Amniotic epithelial cell (primary cell): ENCODE measurements at places on chromosomes 4 and X.

GRCh38 chrX:12330841-12331240 lies 192.6 kb downstream of the FRMPD4 start:
- no peak for DNase-seq

GRCh38 chr4:123939621-123940020 lies 543.0 kb downstream of the SPRY1 start:
- DNase-seq, result peak; percentile 88

GRCh38 chr4:182089326-182089725 lies 153.9 kb upstream of the TENM3 start:
- DNase-seq, result no peak

DNA sequence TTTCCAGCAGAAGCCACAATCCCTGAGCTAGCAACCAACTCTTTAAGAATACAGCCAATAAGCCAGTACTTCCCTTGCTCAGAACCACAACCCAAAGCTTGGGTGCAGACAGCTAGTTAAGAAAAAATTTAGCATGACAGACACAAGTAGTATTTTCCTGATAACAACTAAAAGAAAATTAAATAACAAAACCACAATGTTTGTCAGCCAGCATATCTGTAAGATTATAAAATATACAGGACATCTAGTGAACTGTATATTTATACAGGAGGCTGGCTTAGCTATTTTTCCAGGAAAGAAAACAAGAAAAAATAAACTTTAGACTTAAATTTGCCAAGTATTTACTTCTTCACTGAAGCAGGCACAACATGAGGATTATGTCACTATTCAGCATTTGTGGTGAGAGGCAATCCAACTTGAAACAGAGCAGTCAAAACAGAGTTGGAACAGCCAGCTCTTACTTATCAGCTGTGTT lies 6.6 kb downstream of the PF4V1 start:
- peak; percentile 97 for DNase-seq

DNA sequence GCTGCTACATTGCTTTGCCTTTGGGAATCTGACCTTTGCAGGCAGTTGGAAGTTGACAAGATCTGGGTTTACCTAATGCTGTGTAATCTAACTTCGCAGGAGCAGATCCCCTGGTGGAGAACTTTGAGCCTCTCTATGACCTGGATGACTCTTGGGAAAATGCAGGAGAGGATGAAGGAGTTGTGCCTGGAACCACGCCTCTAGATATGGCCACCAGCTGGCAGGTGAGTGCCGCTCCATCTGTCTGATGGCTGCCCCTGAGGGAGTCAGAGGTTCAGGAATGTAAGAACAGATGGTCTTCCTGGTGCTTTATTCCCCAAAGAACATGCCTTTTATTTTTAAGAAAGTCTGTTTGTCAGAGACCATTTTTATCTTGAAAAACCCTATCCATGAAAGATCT lies 109.3 kb downstream of the NFKB1 start:
- DNase-seq, result no peak

DNA sequence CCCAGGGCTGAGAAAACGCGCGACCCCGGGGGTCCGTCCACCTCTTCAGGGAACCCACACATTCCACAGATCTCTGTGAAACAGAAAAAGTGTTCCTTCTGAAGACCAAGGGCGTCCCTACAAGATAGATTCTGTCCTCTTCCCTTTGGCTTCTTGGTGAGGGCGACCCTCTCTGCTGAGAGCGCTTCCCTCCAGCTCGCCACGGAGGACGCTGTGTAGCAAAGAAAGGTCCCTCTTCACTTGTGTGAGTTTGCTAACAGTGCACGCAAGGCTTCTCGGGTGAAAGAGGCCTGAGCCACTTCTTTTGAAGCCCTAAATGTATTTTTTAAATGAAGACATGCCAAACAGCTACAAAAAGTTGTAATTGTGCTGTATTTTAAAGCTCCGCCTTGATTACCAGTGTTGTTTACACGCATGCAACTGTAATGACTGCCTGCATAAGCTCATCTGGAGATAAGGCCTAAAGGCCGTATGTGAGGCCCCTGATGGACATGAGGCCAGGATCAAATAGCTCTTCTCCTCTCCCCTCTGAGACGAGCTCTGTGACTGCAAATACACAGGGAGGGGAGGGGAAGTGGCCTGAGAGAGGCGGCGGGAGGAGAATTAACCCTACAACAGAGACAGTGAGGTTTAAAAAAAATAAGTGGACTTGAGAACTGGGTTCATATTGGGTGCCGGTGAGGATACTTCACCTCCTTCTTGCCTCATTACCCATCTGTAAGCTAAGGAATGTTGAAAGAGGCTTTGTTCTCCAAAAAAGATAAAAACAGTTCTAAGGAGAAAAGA lies 95.5 kb downstream of the SOWAHB start:
- DNase-seq, result peak; percentile 47

- no peak for DNase-seq
These were observed 444.4 kb upstream of the IGFBP7 start for GRCh38 chr4:57554556-57555092.

DNA sequence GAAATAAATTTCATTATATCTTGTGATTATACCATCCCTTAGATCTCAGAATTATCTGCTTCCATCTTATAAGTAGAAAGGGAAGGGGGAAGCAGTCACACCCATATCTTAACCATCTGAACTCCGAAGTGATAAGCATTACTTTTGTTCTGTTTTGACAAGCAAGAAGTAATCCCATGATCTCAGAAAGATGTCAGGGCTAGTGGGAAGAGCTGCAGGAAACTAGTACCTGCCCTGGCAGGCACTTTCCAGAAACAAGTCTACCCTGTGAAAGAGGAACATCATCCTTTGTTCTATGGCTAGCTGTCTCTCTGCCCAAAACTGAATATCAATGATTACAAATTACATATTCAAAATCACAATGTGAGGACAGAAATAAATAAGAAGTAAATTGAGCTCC lies 244.4 kb downstream of the SPOCK3 start:
- DNase-seq, result no peak

DNA sequence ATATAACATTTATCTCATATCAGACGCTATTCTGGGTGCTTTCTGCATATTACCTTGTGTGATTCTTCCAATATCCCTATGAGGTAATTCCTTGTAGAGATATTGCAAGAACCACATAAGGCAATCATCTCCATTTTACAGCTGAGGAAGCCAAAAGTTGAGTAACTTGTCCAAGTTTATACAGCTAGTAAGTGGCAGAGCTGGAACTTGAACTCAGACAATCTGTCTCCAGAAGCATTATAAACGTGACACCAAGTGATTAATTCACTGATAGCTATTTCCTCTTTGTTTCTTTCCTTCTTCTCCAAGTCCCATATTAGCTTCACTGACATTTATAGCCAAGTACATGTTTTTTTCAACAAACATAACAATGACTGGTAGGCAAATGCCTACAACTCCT lies 7.3 kb downstream of the EMCN start:
- peak; percentile 7 for DNase-seq

DNA sequence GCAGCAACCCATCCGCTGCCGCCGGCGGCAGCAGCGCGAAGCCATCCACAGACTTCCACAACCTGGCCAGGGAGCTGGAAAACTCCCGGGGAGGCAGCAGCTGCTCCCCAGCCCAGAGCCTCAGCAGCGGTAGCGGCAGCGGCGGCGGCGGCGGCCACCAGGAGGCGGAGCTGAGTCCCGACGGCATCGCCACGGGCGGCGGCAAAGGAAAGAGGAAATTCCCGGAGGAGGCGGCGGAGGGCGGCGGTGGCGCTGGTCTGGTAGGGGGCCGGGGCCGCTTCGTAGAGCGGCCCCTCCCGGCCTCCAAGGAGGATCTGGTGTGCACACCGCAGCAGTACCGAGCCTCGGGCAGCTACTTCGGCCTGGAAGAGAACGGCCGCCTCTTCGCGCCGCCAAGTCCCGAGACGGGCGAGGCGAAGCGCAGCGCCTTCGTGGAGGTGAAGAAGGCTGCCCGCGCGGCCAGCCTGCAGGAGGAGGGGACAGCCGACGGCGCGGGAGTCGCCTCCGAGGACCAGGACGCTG lies 4.9 kb downstream of the PRDM8 start:
- peak; percentile 38 for DNase-seq

DNA sequence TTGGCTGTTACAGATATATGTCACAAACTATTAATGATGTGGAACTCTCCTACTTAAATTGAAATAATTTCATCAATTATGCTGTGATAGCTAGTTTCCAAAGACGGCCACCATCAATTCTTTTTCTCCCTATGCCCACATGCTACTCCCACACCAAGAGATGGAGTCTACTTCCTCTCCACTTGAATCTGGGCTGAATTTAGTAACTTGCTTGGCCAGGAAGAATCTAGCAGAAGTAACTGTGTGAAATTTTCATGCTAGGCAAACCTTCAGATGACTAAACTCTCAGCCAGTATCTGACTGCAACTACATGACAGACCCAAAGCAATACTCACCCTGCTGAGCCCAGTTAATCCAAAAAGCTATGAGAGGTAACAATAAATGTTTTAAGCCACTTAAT lies 3.2 kb downstream of the SEPSECS start:
- DNase-seq, result no peak

DNA sequence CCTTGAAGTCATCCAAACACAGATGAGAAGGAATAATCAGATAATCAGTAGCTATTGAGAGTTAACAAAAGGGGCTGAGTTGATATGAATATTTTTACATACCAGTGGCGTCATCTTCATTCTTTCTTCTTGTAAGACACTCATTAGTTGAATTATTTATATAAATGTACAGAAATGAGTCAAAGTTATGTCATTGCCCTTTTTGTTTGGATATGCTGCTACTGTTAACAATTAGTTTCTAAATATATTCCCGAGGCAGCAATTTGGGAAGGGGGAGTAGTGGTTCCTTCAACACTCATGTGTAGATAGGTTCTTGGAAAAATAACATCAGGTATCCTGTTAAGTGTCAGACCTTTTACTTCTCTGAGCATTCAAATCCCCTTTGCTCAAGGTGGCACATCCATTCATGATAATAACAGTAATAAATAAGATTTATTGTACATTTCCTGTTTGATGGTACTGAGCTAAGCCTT lies 436.6 kb downstream of the SPRY1 start:
- no peak for DNase-seq

DNA sequence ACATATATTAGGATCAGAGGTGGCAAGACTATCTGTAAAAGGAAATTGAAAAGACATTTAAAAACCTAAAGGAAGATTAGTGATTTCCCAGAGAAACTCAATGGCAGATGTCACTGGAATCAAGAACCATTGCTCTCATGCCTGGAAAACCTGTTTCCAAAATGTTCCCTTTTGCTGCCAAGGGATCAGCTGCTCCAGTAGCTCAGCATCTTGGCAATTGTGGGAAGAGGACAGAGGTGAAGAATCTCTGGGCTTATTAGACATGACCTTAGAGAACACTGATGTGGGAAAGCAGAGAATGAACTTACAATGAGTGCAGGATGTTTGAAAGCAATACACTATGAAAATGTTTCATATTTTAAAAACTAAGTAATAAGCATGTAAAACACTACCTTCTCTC lies 98.3 kb downstream of the SHROOM3 start:
- DNase-seq, result no peak

DNA sequence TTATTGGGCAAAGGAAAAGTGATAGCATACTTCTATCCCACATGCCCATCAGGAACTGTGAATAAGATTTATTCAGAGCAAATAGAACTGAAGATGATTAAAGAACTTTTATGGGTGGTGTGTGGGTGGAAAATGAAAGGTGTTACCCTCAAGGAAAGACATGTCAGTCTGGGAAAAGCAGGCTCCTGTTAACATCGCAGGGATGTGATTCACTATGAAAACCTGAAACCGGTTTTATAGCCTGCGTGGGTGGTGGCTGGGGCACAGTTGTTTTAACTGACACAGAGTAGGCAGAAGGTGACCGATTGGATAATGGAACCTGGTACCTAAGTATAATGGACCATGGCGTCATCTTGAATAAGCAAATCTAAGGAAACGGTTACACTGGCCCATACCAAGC lies 61.3 kb upstream of the CASK start:
- no peak for DNase-seq

GRCh38 chrX:149510386-149510785 lies 5.3 kb upstream of the IDS start:
- DNase-seq, result peak; percentile 24

GRCh38 chr4:20251031-20251795 lies 492 bp upstream of the SLIT2 start:
- DNase-seq, result peak; percentile 26
